ENCODE measurements at places on chromosomes 2 and 18. TPM values are rescaled to one million over a fixed set of nuclear protein-coding genes. Genes with fewer than 3 reads are reported as not detected.

The KRTCAP3 gene
- 13.6 TPM for total RNA-seq

GRCh38 chr2:34143149-34143548 lies 544.0 kb upstream of the FAM98A start:
- no peaks in the 10 kb centered on the region for H3K36me3 ChIP-seq
- no peak overlapping the region for H3K27ac ChIP-seq
- H3K27me3 ChIP-seq = no peaks in the 10 kb centered on the region
- no peaks in the 10 kb centered on the region for H3K4me1 ChIP-seq

The SLC9A4 gene
- 0.18 TPM for total RNA-seq

The CRYGC gene
- total RNA-seq = not detected

The RGPD3 gene
- total RNA-seq = 0.37 TPM

DNA sequence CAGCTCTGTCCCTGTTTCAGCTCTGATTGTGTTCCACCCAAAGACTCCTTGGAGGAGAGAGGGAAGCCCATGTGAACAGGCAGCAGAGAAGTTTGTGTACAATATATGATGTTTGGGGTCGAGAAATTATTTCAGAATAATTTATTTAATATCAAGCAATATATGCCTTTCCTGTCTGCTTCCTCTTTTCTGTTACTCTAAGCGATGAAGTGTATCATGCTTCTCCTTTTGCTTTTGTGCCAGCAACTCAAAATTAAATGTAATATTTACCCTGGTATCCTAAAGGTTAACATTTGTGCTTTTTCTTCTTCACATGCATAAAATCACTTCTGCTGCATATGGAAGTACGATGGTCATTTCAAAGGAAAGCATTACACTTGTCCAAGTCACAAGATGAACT lies 2.4 kb upstream of the NTSR2 start:
- no peak overlapping the region for H3K27ac ChIP-seq
- no peaks in the 10 kb centered on the region for H3K4me1 ChIP-seq
- no peaks in the 10 kb centered on the region for H3K36me3 ChIP-seq
- no peak overlapping the region for H3K4me3 ChIP-seq
